ENCODE measurements at places on chromosomes 1 and 21.

GRCh38 chr1:211825980-211826379 is 4.6 kb downstream of the LPGAT1 start:
- DNase-seq = no peak

DNA sequence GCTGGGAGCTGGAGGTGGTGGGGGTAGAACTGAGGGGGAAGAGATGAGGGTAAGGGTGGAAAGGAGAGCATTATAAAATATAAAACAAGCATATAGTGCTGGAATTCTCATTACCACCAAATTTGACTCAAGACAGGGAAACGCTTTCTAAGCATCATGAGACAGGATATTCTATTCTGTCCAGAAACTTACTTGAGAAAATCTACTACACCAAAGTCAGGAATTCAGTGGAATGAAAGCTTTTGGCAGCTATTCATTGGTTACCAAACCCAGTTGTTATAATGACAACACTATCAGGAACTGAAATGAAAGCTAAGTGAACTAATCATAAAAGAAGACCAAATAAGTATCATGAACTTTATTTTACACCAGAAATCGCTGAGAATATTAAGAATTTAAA is 14.5 kb downstream of the AIDA start:
- DNase-seq = no peak

GRCh38 chr1:101276818-101277217 is 40.0 kb downstream of the S1PR1 start:
- DNase-seq = no peak

DNA sequence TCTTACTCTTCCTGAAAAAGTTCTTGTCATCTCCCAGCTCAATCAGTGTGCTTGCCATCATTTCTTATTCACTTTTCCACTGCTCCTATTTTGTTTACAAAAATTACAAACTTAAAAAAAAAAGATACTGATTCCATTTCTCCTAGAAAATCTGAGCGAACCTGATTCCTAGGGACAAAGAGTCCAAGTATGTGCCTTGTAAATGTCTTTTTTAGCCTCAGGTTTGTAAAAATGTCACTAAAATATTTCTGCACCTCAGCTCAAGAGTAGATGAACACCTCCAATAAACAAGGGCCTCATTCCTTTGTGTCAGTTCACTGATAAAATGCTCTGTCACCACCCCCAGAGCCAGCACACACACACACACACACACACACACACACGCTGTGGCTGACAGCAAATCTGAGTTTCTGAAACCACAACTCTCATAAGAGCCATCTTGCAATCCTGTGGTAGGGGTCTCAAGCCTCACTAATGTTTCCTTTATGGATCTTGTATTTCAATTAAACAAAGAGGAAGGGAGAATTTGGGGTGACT is 299.2 kb downstream of the PBX1 start:
- no peak for DNase-seq

DNA sequence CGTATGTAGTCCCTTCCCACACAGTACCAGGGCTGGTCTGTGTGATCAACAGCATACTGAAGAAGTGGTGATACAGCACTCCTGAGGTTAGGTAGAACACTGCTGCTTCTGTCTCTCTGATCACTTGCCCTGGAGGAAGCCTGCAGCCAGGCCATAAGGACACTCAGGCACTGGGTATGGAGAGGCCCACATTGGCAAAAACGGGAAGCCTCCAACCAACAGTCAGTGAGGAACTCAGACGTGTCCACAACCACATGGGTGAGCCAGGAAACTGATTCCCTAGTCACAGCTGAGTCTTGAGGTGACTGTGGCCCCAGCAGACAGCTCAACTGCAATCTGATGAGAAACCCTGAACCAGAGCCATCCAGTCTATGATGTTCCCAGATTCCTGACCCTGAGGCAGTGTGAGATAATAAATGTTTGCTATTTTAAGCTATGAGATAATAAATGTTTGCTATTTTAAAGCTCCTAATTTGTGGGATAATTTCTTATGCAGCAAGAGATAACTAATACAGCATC is 62.5 kb downstream of the COQ8A start:
- no peak for DNase-seq

GRCh38 chr1:97204468-97204867 is 482.9 kb downstream of the PTBP2 start:
- no peak for DNase-seq

GRCh38 chr1:229043115-229043514 is 227.8 kb upstream of the RAB4A start:
- peak; percentile 55 for DNase-seq

- DNase-seq = no peak
Measured at GRCh38 chr1:47568763-47569162, 130.9 kb downstream of the FOXD2 start.

- no peak for DNase-seq
Measured at GRCh38 chr1:36981771-36982622, 52.3 kb downstream of the GRIK3 start.

GRCh38 chr1:54543729-54544496 is 4.1 kb upstream of the ACOT11 start:
- peak; percentile 74 for DNase-seq

DNA sequence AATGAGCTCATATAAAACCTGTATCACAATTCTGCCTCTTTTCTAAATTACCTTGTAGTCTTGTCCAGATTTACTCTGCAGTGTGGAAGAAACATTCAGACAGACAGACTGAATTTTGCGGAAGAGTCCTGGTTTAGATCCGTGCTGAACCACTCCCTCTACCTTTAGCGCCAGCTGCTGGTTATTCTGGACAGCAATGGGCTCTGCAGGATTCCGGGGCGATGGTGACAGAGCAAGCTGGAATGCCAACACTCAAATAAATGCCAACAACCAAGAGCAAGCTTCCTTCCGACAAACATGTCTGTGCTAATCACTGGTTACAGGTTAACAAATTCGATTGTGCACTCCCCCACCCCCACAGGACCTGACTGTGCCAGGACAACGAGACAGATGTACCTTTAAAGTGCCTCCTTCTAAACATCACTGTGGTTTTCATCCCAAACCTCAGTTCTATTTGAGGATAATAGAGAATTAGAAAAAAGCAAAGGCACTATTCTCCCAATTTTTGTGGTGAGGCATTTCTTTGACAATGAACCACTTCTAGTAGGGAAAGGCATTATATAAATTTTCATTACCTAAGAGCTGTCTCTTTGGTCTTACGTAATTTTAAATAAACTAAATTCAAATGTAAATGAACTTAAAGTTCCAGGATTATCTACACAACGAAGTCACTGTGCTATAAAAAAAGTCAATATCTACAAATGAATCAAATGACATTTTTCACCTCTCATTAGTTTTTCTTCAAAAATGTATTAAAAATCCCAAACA is 90.4 kb downstream of the INTS7 start:
- no peak for DNase-seq

DNA sequence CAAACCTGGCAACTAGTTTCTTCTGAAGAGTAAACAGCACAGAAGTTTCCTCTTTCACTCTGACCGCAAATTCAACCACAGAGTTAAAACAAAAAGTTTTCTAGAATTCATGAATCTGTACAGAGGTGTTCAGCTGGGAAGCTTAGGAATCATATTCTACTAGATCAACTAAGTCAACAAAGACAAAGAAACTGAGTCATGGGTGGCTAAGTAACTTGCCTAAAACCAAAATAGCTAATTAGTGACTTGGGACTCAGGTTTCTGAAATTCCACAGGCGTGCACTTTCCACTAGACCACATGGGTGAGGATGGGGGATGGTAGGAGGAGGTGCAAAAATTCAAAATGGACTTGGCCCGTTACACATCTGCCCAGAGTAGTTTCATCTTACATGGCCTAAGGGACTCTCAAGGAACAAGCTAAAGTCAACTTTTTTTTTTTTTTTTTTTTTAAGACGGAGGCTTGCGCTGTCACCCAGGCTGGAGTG is 25.8 kb downstream of the PTPN14 start:
- DNase-seq = peak; percentile 12

DNA sequence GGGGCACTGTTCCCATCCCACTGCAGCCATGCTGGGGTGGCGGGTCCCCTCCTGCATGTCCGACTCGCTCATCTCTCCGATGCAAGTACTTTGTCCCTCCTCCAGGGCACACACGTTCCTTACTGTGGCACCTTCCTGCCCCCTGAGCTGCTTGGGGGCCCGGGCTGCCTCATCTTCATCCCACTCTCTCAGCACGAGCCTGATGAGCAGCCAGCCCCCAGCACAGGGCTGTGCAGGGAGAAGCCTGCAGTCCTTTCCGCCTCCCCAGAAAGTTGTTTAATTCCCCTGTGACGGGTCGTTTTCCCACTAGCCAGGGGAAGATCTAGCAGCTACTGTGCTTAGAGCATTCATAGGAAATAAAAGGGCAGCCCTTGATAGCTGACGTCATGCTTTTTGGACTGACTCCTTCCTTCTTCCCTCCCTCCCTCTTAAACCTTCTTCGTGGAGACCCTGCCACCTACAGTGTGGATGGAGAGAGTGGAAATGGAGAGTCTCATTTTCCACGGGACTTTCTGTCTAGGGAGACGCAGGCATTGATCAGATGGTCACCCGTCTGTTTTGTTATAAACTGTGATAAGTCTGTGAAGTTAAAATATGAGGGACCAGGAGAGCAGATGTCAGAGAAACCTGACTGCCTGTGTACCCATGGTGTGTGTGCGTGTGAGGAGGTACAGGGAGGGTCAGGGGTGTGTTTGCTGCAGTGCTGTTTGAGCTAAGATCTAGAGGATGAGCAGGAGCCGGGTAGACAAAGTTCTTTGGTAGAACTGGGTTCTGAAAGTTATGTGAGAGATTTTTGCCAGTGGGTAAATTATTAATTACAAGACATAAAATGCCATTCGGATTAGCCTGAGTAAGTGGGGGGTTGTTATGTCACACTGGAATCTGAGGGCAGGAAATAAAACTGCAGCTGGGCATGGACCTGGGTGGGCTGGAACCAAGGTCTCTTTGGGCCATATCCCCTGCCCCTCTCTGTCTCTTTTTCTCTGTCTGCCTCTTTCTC is 34.3 kb downstream of the GPR137B start:
- no peak for DNase-seq

DNA sequence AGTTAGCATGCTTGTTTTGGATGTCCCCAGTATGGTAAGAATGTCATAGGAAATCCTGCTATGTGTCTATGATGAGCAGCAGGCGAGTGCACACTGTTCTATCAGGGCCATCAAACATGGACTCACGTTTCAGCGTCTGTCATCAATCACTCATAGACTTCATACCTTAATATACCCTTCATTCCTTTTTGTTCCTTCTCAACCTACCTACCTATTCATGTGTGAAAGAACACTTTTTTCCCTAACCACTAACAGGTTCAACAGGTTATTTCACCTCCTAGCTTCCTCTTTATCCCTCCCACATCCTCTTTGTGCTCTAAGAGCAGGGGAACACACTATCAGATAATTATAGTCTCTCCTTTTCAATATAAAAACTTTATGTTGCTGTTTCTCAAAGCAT is 300.6 kb downstream of the TM2D1 start:
- no peak for DNase-seq

GRCh38 chr1:216902669-216903381 is 179.6 kb upstream of the ESRRG start:
- no peak for DNase-seq

GRCh38 chr1:211948377-211948776 is 87.0 kb downstream of the INTS7 start:
- DNase-seq = no peak

- no peak for DNase-seq
Measured at GRCh38 chr21:42124826-42125570, 53.9 kb downstream of the UMODL1 start.

DNA sequence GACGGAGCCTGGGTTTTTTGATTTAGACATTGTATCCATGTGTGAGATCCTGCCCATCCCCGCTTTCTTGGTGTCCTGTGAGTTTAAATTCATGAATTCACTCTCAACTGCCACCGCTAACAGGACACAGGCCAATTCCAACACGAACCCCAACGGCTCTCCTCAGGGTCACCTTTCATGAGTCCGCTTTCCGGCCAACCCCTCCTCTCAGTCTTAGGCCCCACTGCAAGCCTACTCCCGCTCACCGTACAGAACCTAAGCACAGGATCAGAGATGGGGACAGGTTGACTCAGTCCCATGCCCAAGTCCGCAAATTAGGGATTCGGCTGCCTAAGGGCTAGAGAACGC is 238 bp upstream of the SCP2 start:
- DNase-seq = no peak

GRCh38 chr1:208101661-208102431 is 142.3 kb downstream of the PLXNA2 start:
- DNase-seq = no peak

DNA sequence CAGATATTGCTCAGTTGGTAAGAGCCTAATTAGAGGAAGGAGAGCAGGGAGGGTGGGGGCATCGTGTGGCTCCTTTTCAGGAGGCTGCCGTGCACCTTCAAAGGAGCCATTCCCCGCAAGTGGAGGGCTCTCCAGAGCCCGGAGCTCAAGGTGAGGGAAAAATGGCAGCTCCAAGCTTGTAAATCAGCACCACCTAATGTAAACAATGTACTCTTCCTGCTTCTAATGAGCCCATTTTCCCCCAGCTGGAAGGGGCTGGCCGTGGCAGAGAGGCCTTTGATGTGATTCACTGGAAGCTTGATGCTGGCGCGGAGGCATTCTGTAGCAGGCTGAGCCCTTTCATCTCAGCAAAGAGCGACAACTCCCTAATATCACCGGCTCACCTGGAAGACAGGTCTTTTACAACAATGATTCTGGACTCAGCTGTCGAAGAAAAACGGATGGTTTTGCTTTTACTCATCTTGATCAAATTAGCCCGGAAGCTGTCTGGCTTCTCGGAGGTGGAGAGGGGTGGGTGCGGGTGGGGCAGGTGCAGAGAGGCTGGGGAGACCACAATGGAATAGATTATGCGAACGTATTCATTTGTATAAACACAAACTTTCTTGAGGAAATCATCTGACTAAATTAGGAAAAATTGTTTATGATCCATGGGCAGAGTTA is 112.5 kb downstream of the RRAGC start:
- no peak for DNase-seq

- no peak for DNase-seq
Measured at GRCh38 chr1:29121936-29122681, 1.6 kb downstream of the TMEM200B start.

DNA sequence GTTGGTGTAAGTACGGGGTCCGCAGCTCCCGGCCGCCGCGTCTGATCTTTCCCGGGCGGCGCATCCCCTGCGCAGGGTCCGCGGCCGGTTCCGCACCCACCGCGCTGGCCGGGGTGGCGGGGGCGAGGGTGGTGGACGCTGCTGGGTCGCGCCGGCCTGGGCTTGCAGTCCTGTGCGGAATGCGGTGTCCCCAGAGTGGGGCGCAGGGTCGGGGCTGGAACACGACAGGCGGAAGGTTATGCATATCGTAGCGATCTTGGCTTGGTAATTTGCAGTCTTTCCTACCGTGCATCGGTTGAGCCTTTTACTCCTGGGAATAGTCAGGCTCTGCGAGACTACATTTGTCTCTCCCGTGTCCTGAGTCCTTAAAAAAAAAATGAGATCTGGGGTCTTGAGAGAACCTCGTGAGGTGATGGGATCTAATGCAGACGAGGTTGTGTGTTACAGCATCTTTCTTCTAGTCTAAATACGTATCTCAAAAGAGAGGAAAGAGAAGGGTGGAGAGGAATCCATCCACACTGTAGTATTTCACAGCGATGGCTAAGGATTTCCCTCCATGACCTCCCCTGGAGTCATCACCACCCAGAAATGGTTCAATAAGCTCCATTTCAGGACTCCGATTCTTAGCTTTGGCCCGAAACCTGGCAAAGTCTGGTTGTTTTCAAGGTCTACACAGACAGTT is 572 bp downstream of the ATP1B1 start:
- peak; percentile 62 for DNase-seq

Measured in NB4 (cell line).